ENCODE measurements at places on chromosomes 13 and 19.

GRCh38 chr19:12481781-12482508 is 2.7 kb downstream of the ZNF709 start:
- no peak for DNase-seq

- DNase-seq = no peak
Observed at GRCh38 chr13:31824705-31825517, 85.6 kb downstream of the RXFP2 start.

DNA sequence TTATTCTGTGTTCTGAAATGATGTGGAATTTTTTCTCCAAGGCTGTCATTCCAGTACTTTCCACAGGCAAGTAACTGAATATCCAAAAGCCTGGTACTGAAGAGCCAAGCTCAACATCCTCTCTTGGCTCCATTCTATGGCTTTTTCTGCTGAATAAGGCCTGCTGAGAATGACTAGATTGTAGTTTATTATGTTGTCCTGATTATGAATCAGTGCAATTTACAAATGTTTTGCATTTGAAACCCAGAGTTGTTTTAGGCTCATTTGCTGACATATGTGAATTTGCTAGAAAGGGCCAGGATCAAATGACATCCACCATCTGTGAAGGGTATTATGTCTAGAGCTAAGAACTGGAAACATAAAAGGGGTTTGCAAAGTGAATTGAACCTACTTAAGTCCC is 596.6 kb downstream of the KCTD12 start:
- DNase-seq = no peak

- DNase-seq = no peak
Observed at GRCh38 chr13:27988520-27988919, at the start of gene URAD. Gene URAD, minus strand, starts transcription at chr13:27988693. Its CDS starts 56 bp downstream, at chr13:27988637.

- no peak for DNase-seq
Observed at GRCh38 chr13:61146158-61146557, 269.5 kb downstream of the PCDH20 start.

DNA sequence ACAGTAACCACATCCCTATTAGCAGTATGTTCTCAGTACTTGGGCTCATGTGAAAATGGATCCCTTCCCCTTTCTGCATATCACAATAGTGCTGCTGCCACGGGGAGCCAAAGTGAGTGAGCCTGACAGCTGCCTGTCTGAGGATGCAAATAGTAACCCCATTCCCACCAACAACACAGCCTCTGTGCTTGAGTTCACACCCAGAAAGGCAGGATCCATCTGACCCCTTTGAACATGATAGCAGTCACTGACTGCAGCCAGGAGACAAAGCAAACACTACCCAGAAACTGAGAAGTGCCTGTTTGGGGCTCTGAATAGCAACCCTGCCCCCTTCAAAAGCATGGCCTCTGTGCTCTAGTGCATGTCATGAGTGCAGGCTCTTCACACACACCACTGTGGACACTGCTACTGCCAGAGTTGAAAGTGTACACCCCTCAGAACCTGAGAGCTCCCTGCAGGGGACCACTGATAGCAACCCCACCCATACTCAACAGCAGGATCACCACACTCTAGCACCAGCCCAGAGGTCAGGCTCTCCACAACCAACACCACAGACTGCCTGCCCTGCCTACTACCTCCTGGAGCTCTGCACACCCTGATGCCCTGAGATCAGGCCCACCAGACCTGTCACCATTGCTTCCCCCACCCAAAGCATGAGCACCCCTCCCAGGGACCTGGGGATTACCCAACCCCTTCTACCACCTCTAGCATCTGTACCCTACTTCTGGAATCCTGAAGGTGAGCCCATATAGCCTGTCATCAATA is 1563.5 kb upstream of the PRR20A start:
- DNase-seq = no peak

- DNase-seq = no peak
Observed at GRCh38 chr13:31937436-31937835, 94.1 kb upstream of the FRY start.

GRCh38 chr13:80214050-80214449 is 126.9 kb downstream of the SPRY2 start:
- no peak for DNase-seq

DNA sequence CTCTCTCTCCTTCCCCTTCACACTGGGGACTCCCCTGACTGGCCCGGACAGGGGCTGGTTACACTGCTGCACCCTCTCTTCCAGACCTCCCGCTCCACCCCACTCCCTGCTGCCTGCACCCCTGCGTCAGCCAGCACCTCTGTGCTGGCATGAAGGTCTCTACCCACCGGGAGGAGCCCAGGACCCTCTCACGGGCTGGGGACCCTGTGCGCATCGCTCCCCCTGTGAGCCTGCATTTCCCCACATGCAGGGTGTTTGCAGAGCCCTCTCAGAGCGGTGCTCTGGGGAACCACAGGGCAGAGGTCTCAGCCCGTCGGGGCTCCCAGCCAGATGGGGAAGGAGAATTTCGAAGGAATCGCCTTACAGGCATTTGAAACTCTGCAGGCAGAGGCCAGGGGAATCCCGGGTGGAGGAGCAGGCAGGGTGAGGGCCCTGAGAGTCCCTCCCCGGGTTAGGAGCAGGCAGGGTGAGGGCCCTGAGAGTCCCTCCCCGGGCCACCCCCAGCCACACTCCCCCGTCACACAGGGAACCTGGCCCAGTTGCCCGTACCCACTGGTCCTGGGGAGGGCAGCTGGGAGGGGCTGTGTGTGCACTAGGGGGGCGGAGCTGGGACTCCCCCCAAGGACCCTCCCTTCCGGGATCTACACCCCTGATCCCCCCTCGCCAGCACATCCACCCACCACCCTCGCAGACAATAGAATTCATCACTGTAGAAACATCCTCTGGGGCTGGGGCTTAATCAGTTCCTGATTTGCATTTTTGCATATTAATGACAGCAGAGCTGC is 16.3 kb upstream of the TCF3 start:
- DNase-seq = peak; percentile 75

- DNase-seq = no peak
Observed at GRCh38 chr19:8185343-8186068, 23.7 kb upstream of the CERS4 start.

GRCh38 chr13:100581504-100581903 is 7.1 kb downstream of the GGACT start:
- DNase-seq = no peak

- no peak for DNase-seq
Observed at GRCh38 chr19:38989066-38989605, 13.6 kb upstream of the FBXO17 start.

DNA sequence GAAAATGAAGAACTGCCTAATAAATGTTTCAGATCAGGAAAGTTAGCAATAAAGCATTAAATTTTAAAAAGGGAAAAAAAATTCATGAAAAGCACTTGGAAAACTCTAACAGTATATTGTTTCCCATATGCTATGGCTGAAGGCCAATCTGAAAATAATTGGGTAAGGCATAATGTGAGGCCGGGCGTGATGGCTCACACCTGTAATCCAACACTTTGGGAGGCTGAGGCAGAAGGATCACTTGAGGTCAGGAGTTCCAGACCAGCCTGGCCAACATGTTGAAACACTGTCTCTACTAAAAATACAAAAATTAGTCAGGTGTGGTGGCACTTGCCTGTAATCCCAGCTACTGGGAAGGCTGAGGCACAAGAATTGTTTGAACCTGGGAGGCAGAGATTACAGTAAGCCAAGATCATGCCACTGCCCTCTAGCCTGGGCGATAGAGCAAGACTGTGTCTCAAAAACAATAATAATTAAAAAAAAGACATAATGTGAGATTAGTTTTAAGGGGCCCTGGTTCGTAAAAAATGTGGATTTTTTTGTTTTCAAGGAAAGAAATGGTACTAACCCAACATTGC is 15.2 kb downstream of the INTS6 start:
- no peak for DNase-seq

DNA sequence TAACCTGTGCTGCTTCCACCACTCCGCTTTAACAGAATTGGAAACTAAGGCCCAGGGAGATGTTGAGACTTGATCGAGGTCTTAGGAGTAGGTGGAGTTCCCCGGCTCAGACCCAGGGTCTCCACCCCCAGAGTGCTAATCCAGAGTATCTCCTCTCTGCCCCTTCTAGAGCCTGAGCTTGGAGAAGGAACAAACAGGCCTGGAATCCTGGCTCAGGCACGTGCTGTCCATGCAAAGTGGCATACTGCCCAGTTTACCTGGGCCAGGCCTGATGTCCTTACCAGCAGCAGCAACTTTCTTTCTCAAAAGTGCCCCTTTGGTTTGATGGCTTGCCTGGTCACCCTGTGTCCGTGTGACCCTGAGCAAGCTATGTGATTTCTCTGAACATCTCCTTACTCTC is 3.7 kb downstream of the SYNGR4 start:
- DNase-seq = no peak

DNA sequence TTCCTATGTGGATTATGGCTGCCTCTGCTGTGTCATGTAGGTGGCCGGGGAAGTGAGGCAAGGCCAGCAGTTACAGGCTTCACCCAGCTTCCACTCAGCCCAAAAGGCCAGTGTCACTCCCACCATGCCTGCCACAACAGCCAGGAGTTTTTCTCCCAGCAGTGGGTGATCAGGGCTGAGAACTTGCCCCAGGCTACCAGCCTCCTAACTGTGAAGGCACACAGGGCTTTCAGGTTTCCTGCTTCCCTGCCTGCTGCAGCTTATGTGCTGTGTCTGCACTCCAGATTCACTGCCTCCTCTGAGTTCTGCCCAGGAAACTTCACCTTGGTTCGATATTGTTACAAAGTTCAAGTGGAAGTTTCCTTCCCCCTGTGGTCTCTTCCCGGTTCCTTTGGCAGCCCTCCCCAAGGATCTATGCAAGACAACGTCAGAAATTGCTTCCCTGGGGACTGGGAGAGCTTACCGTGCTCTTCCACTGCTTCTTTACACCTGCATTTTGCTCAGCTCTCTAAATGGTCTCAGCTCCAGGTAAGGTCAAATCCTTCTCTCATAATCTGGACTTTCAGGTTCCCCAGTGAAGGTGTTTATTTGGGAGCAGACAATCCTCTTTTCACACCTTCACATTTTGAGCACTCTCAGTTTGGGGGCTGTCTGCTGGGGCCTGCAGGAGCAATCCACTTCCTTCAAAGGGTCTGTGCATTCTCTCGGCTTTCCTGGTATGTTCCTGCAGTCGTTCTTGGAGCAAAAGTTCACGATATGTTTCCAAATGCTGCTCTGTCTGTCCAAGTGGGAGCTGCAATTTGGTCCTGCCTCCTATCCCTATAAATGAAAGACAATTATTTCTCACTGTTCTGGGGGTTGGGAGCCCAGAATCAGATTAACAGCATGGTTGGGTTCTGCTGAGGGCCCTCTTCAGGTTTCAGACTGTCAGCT is 1730.1 kb upstream of the PRR20A start:
- DNase-seq = no peak

DNA sequence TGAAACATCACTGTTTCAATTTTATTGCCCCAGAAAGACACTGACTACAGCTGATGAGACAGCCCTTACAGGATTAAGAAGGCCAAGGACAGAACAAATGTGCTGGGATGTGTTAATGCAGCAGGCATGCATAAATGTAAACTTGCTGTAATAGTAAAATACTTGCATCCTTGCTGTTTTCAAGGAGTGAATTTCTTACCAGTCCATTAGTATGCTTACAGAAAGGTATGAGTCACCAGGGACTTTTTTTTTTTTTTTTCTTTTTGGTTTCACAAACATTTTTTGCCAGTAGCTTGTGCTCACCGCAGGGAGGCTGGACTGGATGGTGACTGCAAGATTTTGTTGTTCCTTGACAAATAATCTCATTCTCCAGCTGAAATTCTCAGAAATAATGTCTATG is 55.1 kb downstream of the GPR180 start:
- no peak for DNase-seq

DNA sequence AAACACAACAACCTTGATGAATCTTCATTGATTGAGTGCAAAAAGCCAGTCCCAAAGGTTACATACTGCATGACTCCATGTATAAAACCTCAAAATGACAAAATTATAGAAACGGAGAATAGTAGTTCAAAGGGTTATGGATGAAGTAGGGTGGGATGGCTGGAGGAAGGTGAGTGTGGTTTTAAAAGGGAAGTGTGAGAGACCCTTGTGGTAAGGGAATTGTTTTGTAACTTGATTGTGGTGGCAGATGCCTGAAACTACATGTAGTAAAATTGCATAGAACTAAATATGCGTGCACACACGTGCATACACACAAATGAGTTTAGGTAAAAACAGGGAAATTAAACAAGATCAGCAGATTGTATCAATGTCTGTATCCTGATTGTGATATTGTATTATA is 340.7 kb downstream of the MTUS2 start:
- DNase-seq = no peak

GRCh38 chr13:41152005-41152404 is 19.4 kb upstream of the KBTBD6 start:
- no peak for DNase-seq

DNA sequence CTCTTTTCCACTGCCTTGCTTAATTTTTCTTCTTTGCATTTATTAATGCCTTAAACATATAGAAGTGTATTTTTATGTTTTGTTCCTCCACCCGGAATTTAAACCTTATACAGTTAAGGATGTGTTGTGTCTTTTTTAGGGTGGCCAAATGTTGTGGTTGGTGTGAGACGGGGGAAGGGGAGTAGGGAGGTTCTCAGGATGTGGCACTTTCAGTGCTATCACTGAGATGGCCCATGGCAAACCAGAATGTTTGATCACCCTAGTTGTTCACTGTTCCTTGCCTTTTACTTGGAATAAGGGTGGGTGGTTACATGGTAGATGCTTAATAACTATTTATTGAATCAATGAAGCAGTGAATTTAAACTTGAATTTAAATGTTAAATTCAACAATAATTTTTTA is 216.0 kb upstream of the SLITRK1 start:
- no peak for DNase-seq

DNA sequence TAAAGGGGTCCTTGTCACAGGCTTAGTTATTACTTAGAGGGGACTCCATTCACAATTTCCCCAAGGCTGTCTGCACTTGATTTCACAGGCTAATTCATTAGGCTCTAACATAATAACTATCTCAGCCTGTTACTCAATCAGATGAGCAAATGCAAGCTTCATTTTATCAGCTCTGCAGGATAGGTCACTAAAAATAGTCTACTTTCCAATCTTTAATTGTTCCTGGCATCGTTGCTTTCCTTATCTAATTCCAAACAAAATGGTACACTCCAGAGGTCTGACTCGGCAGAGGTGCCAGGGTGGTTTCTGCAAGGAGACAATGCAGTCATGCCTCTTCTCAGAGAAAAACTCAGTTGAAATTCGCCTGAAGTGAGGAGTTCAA is 69.7 kb upstream of the SLC15A1 start:
- no peak for DNase-seq

GRCh38 chr13:36414461-36414860 is 17.8 kb upstream of the CCNA1 start:
- DNase-seq = peak; percentile 9

DNA sequence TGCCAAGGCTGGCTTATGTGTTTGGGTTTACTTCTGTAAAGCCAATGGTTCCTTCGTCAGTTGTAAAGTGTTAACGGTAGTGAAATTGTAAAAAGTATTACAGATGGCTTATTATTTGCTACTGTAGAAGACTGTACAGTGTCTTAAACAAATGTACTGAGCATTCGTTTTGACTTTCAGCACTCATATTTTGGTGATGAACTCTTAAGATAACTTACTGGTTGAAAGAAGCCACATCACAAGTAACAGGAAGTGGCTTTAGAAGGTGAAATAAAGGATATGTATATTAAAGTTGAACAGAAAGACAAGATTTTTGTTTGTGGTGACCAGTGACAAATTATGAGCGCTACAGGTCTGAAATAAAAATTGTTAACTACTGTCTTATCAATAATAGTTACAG is 64.2 kb downstream of the URI1 start:
- DNase-seq = no peak

- peak; percentile 70 for DNase-seq
Observed at GRCh38 chr19:40055832-40056504, at the start of gene ZNF780B. Gene ZNF780B, minus strand, starts transcription at chr19:40056231. Its CDS starts 5,899 bp downstream, at chr19:40050332.

GRCh38 chr19:51468545-51468920 is 9.8 kb upstream of the CEACAM18 start:
- no peak for DNase-seq

GRCh38 chr13:44120849-44121755 is 241.4 kb downstream of the LACC1 start:
- no peak for DNase-seq

Measured in naive B cell (primary cell).